ENCODE measurements at places on chromosomes 3 and 15.

- no peak for DNase-seq
These were observed 614.2 kb downstream of the CADM2 start for GRCh38 chr3:85572978-85573377.

GRCh38 chr3:43142472-43142871 is 36.6 kb upstream of the POMGNT2 start:
- no peak for DNase-seq

DNA sequence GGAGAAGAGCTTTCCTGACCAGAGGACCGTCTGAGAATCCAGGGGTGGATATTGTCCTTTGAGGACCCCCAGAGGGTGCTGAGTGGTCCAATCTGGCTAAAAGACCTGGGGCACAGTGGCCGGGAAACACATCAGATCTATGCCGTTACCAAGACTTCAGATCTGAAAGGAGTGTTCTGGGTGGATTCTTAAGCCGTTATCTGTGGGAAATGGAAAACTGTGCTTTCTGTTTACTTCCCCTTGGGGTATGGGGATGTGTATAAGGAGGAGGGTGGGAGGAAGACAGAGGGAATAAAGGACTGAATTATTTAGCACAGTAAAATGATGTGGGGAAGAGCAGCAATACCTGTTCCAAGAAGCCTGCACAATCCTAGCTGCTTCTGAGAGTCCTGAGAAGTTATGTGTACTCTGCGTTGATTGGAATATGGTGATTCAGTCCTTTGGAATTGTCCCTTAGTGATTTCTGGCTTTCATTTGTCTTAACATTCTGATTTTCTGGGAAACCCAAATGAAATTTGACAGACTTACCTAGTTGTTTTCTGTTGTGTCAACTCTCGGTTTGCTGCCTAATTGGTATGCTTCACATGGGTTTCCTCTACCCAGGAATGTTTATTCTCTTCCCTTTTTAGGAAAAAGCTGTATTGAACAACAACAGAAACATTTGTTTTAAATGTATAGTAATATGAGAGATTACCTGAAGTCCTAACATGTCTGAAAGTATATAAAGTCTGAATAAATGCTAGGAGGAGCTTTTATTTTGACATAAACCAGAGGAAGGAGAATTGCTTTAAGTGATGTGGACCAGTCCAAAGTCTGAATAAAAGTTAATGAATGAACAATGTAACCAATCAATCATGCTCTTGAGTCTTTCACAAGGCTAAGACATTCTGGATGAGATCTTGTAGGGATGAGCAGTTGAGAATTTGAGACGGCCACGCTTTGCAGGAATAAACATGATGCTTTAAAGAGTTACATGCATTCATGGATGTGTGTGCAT is 427.1 kb upstream of the C2CD4B start:
- DNase-seq = no peak

- DNase-seq = no peak
These were observed 111.8 kb upstream of the RGMA start for GRCh38 chr15:93200837-93201226.

DNA sequence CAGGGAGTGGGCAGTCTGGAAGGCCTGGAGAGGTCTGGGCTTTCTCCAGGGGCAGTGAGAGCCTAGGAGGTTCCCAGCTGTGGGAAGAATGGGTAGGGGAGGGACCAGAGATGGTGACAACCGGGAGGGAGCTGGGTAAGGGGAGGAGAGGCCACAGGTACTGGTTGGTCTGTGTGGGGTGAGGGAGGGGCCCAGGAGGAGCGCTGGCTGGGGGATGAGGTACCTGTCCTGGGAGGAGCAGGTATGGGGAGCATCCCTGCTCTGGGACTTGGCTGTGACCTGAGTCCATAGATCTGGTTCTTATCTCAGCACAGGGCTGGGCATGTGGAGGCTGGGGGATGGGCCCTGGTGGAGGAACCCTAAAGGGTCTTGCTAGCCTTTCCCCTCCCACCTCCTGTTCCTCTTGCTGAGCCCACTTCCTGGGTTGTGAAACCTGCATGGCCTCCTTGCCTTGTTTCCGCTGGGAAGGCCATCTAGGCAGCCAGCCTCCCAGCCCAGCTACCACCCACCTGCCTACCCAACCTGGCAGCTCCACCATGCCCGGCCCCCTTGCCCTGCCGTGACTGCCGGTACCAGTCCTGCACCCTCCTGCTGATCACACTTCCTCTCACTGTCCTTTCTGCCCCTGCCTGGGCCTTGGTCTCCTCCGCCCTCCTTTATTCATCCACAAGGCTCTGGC is 11.0 kb downstream of the PRKCD start:
- DNase-seq = no peak

GRCh38 chr3:155169197-155169596 is 89.1 kb downstream of the MME start:
- DNase-seq = no peak

- DNase-seq = no peak
These were observed 101.6 kb downstream of the CGNL1 start for GRCh38 chr15:57477736-57478522.

GRCh38 chr15:51374131-51374530 is 32.7 kb downstream of the GLDN start:
- DNase-seq = no peak

GRCh38 chr3:41041462-41041861 is 157.8 kb upstream of the CTNNB1 start:
- no peak for DNase-seq

- DNase-seq = no peak
These were observed 109.7 kb upstream of the GOLIM4 start for GRCh38 chr3:168205451-168205850.

GRCh38 chr15:92971713-92972112 is 71.6 kb downstream of the CHD2 start:
- no peak for DNase-seq

DNA sequence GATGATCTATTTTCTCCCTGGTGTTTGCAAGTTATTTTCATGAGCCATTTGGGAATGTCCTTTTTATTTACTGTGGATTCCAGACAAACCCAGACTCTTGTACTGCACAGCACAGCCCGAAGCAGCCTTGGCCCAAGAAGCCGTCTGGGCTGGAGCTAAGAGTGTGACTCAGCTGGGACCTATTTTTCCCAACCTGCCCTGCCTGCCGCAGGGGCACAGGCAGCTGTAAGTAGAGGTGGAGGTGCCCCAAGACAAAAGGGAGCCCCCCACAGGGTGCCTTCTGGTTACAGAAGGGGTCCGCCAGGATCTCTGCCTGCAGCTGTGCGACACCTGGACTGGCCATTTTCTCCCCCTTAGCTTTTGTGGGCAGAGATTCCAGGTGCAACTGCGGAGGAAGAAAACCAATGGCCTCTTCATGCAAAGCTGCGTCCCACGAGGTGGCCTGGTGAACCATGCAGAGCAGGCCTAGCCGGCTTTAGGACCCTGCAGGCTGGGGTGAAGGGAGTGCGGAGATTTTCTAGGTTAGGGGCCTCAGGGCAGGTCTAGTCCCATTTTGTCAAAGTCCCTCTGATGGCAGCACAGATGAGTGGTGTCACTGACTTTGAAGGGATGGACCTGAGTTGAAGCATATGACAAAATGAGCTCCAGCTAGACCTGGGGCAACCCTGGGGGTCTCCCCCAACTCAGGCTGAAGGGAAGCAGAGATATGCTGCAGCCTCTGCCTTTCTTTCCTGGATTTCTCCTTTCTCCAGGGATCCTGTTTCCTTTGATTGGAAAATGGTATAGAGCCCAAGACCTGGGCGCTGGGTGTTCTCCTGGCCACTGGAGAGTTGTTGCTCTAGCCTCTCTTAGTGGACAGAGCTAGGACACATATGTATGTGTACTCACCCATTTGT is 131.2 kb downstream of the KLF13 start:
- no peak for DNase-seq

- no peak for DNase-seq
These were observed 535.7 kb downstream of the AGBL1 start for GRCh38 chr15:86615411-86615810.

GRCh38 chr3:189586941-189587663 is 44.1 kb upstream of the TP63 start:
- DNase-seq = no peak

DNA sequence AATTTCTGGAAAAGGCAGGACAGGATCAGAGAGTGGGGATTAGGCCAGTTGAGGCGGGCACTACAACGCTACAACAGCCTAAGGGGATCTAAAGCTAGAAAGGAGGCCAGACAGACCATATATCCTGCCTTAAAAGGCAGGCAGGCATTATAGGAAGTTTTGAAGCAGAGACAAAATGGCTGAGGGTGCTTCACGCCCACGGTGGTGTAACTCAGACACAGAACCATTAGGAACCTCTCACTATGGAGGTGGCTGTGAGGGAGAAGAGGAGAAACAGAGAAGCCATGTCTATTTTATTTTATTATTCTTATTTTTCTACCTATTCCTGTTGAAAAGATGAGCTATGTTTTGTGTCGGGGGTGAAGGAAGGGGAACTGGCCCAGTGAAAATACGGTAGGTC is 2.1 kb upstream of the USP4 start:
- no peak for DNase-seq

GRCh38 chr15:35000511-35000910 is 12.4 kb upstream of the ZNF770 start:
- no peak for DNase-seq

GRCh38 chr15:73264881-73265280 is 103.9 kb downstream of the HCN4 start:
- no peak for DNase-seq

GRCh38 chr3:9098716-9099675 is 135.7 kb upstream of the RAD18 start:
- no peak for DNase-seq

GRCh38 chr3:120416868-120417267 is 33.9 kb downstream of the FSTL1 start:
- DNase-seq = no peak

GRCh38 chr3:48747015-48747615 is 30.1 kb upstream of the IP6K2 start:
- DNase-seq = no peak

DNA sequence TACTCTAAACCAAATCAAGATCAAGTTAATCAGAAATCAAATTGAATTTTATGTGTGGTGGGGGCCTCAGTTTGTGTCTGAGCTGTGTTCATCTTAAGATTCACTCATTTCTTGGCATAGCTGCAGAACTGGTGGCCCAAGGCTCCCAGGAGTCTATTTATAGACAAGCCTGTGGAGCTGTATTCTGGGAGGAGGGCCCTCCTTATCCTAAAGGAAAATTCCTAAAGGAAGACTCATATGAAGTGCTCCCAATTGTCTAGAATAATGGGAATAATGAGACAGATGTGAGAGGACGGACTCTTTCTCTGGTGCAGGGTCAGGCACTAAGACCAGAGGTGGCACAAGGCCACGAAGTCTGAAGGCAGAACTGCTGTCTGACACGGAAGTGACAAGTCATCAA is 38.9 kb downstream of the C3orf85 start:
- DNase-seq = no peak

GRCh38 chr15:76032046-76032445 is 19.8 kb upstream of the NRG4 start:
- DNase-seq = no peak

- DNase-seq = no peak
These were observed 78.1 kb upstream of the PRICKLE2 start for GRCh38 chr3:64303401-64303800.

GRCh38 chr3:128993461-128994172 is at the start of gene CFAP92:
Gene CFAP92 (minus strand): TSS chr3:128994076. CDS start chr3:128993304, 772 bp downstream.
- DNase-seq = peak; percentile 93

- no peak for DNase-seq
These were observed 2.1 kb downstream of the MCTP2 start for GRCh38 chr15:94233441-94233840.

DNA sequence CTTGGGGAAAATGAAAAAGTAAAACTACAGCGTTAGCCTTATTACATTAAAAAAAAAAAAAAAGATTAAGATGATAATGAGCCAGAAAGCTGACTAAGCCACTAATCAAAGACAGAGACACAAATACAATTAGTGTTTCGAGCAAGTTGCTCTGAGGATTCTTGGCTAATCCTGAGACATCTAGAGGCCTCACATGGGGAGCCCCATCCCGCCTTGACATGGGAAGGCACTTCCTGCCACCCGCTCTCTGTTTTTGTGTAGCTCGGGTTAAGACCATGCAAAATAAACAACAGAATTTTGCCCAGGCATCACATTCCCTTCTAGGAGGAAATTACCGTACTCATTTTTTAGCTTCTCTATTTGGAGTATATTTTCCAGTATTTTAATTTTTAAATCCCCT is 15.3 kb downstream of the HESX1 start:
- DNase-seq = no peak

DNA sequence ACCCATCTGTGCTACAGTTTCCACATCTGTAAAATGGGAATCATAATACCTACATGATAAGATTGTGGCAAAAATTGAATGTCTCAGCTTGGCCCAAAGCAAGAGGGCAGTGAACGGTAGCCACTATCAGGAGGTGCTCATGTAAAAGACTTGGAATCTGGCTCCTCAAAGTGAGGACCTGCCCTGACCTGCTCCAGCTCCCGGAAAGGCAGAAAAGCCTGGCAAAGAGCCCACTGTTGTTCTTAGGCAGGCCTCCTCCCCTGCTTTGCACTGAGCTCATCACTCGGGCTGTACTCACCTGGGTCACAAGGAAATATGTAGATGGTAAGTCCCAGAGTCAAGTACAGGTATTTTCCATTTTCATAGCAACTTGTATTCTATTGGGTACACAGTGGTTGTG is 250.7 kb upstream of the TBL1XR1 start:
- no peak for DNase-seq

- no peak for DNase-seq
These were observed 18.6 kb upstream of the LZTFL1 start for GRCh38 chr3:45860481-45860880.

- no peak for DNase-seq
These were observed 118.7 kb upstream of the PTPRG start for GRCh38 chr3:61442696-61443095.

DNA sequence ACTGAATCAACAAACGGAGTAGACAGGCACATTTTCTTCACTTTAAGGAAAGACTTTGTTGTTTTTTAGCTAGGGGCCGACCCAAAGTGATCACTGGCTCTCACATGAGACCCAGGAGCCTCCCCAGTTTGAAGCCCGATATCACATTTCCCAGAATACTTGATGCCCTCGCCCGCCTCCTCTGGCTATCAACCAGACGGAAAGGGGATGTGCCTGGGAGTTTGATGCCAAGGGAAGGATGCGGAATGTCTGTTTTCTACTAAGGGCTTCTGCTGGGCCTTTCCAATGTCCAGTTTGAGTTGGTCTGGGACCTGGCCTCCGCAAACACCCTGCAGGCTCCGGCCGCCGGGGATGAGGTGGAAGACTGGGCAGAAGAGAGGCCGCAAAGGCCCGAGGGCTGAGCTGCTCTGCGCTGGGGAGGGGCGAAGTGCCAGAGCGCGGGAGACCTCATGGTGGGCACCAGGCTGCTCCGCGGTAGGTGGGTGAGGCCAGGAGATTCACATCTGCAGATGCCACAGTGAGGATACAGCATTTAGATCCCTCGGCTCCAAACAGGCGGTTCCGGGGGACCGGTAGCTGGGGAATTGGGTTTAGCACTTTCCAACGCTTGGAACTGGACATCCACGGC is 491 bp upstream of the ZNF774 start:
- no peak for DNase-seq
